H7 (cell line): ENCODE measurements at places on chromosomes 12 and 14. TPM values are rescaled to one million over a fixed set of nuclear protein-coding genes. Genes with fewer than 3 reads are reported as not detected.

DNA sequence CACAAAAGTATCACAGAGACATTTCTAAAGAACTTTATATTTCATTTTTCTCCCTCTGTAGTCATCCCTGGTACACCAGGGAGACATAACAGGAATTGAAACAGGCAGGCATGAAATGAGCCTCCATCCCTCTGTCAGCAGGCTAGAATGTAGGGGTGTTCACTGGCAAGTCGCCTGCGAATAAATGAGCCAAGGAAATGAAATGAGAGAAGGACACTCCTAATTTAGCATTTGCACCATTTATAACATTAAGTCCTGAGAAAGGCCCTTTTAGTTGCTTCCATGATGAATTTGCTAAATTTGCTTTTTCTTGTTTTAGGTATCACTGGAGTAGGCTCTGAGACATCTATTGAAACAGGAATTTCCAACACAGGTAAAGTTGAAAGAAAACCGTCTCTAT lies 192.4 kb upstream of the CNTN1 start:
- DNase-seq: no peak

- DNase-seq: no peak
Observed at GRCh38 chr14:96149131-96149530, 55.5 kb upstream of the BDKRB2 start.

DNA sequence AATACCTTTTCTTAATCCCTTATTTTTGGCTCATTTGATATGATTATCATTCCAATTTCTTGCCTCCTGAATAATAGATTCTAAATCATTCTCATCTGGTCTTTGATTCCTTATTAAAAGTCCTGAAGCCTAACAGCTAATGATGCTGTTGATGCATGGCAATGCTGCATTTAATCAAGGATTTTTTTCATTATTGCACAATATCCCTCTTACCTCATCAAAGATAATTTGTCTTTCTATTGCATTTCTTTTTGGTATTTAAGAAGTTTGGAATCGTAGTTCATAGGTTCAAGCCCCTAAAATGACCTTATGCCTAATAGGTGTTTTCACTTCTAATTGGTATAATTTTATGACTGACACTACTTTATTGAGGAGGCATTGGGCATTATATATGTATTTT lies 648.2 kb upstream of the STXBP6 start:
- DNase-seq: no peak

GRCh38 chr14:93262446-93262845 lies 55.4 kb downstream of the UBR7 start:
- no peak for DNase-seq

IL22 gene
- not detected in 2 replicates for total RNA-seq

DNA sequence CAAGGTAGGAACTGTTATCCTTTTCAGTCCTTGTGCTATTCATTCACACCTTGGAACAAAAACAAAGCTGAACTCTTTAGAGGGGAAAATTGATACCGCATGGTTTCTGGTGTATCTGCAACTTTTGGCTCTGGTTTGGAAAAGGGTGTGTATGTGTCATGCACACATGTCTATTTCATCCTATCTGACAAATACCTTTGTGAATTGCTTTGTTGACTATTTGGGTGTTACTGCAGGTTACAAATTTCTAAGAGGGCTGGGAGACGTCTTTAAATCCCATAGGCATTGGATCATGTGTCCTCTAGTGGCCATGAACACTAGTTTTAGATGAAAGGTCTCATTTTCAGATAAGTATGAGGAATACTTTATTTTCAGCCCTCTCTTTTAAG lies 59.9 kb upstream of the IFNG-AS1 start:
- DNase-seq: no peak

DNA sequence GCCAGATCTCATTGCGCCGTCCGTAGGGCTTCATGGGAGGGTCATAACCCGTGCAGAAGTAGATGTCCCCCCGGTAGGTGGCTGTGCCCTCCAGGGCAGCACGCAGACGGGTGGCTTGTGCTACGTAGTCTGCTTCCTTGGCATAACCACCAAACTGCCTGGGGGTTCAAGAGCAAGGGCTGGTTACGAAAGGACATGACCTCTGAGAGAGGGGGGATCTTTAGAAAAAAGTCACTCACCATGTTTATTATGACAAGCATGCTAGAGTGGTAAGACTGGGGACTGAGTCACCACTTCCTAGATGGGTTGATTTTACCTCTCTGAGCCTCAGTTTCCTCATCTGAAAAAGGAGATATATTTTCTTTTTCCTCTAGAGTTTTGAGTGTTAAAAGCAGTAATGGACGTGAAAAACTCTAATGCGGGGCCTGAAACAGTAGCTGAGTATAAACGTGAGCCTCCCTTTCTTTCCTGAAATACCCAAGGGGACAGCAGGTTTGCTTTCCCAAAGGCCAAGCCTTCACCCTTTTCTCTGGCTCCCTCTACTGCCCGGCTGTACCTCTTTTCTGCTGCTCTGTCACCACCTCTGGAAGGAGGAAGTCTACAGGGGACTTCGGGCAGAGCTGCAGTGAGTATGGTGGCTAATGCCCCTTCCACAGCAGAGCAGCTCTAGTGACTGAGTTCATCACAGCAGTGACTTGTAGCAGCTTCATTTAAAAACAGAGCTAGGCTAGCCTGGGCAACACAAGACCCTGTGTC lies 23.5 kb upstream of the GPRC5D start:
- peak; percentile 49 for DNase-seq

SOAT2 gene
- total RNA-seq: not detected in 2 replicates

SLCO1B3 gene
- not detected in 2 replicates for total RNA-seq

DNA sequence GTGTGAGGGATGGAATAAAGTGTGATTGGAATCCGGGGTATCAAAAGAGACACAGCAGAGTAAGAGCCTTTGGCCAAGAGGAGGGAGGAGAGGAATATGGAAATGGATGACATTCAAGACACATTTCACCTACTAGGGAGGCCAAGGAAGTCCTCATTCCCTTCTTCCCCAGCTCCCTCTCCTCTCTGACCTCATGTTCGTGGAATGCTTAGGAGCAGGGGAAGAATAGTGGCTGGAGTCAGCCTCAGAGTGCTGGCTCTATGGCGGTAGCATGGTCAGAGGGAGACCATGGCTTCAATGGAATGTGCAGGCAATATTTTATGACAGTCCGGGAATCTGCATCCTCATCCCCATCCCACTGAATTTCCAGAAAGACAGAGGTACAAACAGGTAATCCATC lies 196.6 kb downstream of the EGLN3 start:
- DNase-seq: no peak

- no peak for DNase-seq
Observed at GRCh38 chr14:80577599-80577998, 363.9 kb downstream of the CEP128 start.

GRCh38 chr12:124208489-124208888 lies 86.4 kb upstream of the RFLNA start:
- no peak for DNase-seq

GRCh38 chr14:87306409-87307168 lies 686.4 kb downstream of the GALC start:
- DNase-seq: no peak

DNA sequence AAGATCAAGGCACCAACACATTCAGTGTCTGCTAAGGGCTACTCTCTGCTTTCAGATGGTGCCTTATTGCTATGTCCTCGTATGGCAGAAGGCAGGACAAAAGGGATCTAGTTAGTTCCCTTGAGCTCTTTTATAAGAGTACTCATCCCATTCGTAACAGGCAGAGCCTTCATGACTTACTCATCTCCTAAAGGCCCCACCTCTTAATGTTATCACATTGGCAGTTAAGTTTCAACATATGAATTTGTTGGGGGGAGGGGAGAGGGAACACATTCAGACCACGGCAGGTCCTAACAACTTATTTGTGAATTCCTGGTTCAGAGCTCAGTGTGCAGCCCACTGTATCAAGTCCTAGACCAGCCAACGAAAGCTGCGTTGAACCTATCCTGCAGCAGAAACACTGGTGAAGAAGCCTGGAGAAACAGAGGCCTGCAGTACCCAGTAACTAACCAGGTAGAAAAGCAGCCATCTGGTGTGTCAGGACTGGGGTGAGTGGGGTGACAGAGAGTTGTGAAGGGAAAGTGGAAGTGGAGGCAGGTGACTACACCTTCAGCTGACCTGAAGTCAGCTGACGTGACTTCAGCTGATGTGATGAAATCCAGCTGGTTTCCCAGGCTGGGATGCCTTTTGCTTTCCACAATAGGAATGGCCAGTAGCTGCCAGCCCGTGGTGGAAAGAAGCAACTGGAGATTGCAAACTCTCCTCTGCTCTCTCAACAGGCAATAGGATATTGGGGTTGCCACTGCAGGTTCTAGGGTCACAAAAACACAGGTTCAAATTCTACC lies 101.6 kb upstream of the PLXNC1 start:
- DNase-seq: no peak

DNA sequence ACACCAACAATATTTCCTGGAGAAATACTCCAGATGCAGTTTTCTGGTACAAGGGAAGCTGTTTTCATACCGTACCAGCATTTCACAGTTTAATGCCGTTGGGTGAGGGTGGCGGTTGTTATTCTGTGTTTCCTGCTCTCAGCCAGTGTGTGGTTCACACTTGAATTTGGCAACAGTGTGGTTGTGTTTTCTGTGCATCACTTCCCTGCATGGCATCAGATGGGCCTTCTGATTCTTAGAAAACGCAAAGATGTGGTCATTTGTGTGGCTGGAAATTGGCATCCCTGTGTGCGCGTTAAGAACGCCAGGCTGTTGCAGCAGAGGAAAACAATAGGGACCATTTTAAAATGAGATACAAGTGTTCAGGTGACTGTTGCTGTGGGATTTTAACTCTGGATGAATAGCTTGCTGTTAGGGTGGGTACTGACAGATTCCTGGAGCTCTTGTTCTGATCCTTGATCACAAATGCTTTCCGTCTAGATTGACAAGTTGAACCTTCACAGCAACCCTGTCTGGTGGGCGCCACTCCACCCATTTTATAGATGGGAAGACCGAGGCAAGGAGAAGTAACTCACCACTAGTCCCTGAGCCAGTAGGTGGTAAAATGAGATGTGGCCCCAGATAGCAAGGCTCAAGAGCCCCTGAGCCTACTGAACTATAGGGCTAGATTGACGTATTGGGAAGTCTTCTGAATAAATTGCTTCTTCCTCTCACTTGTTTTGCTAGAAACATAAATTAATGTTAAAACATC lies 231.2 kb downstream of the CHST11 start:
- DNase-seq: no peak

DNA sequence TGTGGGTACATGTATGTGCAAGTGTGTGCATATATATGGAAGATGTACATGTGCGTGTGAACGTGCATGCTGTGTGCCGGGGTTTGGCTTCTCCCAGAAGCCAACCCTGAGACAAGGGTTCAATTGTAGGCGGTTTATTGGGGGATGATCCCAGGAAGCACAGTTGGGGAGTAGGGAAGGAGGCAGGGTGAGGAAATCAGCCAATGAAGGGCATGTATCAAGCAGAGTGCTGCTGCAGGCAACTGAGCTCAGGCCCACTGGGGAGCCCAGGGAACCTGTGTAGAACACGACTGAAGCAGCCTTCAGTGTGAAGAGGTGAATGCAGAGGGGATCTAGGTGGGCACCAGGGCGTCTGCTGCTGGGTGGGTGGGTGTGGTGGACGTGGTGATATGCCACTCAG lies 21.6 kb downstream of the SYNDIG1L start:
- DNase-seq: no peak

GRCh38 chr12:51281202-51281924 lies 11.1 kb upstream of the SMAGP start:
- DNase-seq: no peak

DNA sequence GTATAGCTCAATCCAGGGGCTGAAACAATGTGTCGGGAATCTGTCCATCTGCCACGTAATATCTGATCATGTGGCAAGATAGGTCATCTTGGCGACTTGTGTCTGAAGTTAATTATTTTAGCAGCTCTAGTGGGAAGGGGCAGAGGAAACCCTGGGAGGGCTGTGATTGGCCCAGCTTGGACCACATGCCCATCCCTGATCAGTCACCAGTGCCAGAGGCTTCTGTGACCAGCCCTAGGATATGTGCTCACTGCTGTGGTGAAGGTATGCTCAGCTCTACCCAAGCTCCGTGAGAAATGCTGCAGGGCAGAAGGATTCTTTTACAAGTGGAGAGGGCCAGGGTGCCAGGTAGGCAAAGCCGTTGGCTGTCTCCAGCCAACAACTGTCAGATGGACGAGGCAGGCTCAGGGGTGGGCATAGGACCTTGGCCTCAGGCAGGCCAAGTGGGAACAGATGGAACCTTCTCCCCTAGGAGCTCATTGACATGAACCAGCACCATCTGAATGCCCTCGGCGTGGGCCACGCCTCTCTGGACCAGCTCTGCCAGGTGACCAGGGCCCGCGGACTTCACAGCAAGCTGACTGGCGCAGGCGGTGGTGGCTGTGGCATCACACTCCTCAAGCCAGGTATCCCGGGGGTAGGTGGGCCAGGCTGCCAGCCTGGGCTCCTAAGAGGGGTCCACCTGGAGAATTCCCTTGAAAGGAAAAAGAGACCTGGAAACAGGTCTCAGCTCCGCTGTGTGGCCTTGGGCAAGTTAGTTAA lies 21.1 kb downstream of the MVK start:
- no peak for DNase-seq

GRCh38 chr14:105854600-105855245 lies 328.3 kb downstream of the TMEM121 start:
- DNase-seq: peak; percentile 30

BICDL1 gene
- total RNA-seq: 12.3 and 15.7 TPM in 2 replicates

- DNase-seq: peak; percentile 26
Observed at GRCh38 chr14:51575349-51576116, 76.2 kb upstream of the FRMD6 start.

GRCh38 chr12:449203-449602 lies 10.5 kb upstream of the B4GALNT3 start:
- no peak for DNase-seq

- DNase-seq: no peak
Observed at GRCh38 chr12:111102102-111102739, 181.8 kb upstream of the MYL2 start.

- DNase-seq: no peak
Observed at GRCh38 chr14:61409782-61410181, 88.4 kb downstream of the PRKCH start.

DNA sequence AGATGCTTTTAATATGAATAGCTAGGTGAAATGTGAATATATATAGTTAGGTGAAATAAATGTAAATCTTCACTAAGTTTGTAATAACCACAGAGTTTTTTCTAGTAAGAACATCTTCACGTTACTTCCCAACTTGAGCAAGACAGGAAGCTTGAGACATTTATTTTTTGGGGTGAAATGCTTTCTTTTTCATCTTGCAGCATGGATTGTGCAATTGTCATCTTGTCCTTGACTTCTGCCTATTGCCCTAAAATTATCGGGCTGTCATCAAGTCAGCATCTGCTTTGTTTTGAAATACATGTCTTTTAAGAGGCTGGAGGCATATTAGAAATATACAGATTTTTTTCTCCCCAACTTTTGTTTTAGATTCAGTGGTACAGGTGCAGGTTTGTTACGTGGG lies 433.9 kb downstream of the PCNX1 start:
- no peak for DNase-seq

MYF6 gene
- total RNA-seq: 0.11 TPM in 1 of 2 replicates, not detected in the other

PHETA1 gene
- 7.1 and 10.1 TPM in 2 replicates for total RNA-seq

VDR gene
- 0.03 TPM in 1 of 2 replicates, not detected in the other for total RNA-seq

DNA sequence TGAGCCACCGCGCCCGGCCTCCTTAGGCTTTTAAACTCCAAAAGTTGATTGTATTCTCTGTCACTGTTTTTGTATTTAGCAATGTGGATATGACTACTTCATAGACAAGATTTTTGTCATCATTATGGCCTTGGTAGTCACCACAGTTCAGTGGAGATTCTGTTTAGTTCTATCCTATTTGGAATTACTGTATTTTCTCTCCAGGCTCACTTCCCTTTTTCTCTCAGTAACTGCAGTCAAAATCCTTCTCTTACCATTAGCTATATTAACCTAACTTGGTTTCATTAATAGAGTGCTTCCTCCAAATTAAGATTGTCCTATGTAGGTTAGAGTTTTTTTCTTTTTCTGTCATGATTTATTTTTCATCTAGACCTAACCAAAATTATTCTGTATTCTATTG lies 283.9 kb downstream of the TMTC2 start:
- no peak for DNase-seq

- DNase-seq: no peak
Observed at GRCh38 chr14:99382781-99383471, 97.7 kb downstream of the SETD3 start.
